ENCODE measurements at places on chromosomes 6 and 20. TPM values are rescaled to one million over a fixed set of nuclear protein-coding genes. Genes with fewer than 3 reads are reported as not detected.

Gene LAMA5
- 196 TPM for polyA plus RNA-seq

Gene KIAA0408
- 3.5 TPM for polyA plus RNA-seq

Gene ZMYND8
- 41.3 TPM for polyA plus RNA-seq

Gene UBD
- 0.88 TPM for polyA plus RNA-seq

Gene THEMIS
- polyA plus RNA-seq = not detected

Gene RIPOR3
- 7.1 TPM for polyA plus RNA-seq

Data from right renal pelvis (tissue), 4 donors.